Activated CD8-positive, alpha-beta memory T cell treated with anti-CD3 and anti-CD28 coated beads for 1 hour (primary cell): ENCODE measurements at places on chromosomes 1 and 21.
A peak's percentile ranks its signal among the peaks of the same experiment; 100 is the strongest.

DNA sequence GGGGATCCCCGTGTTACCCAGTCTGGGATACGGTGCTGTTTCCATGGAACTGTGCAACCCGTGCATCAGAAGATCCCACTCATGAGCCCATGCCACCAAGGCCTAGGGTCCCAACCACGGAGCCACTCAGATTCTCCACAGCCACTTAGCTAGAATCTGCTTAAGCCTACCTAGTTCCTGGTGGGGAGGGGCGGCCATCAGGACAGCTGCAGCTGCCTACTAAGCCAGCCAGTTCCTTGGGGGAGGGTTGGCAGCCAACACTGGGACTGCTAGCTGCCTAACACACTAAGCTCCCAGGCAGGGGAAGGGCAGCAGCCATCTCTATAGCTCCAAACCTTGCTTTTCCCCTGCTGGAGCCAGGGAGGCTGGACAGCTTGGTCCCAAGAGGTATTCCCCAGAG lies 549.2 kb upstream of the BRINP3 start:
- no peak for DNase-seq

GRCh38 chr1:18954270-18955071 lies 2.0 kb downstream of the IFFO2 start:
- no peak for DNase-seq

GRCh38 chr1:214491468-214492146 lies 59.8 kb downstream of the PTPN14 start:
- no peak for DNase-seq

DNA sequence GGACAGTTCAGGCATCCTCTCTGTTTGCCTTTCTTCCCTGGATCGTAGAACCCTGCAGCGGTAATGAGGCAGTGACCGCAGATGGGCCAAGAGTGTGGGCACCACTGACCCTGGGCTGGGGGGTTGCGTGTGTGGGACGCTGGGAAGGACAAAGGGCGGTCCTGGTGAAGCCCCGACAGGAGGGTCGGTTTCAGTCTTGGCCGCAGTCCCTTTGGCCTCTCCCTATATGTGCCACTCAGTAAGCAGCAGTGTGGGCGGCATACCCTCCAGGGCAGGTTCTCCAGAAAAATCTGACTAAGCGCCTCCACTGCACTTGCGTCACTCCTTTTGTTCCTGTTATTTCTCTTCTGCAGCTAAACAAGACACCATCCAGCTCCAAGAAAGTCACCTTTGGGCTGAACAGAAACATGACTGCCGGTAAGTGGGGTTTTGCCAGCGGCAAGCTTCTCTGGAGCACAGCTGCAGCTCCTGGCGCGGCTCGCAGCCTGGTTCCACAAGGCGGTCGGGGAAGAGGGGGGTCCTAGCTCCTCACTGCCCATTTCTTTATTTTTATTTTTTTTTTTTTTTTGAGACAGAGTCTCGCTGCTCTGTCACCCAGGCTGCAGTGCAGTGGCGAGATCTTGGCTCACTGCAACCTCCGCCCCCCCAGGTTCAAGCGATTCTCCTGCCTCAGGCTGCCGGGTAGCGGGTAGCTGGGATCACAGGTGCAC lies 27.7 kb upstream of the PDXK start:
- DNase-seq, result no peak

GRCh38 chr1:107018445-107018844 lies 38.0 kb upstream of the PRMT6 start:
- no peak for DNase-seq

DNA sequence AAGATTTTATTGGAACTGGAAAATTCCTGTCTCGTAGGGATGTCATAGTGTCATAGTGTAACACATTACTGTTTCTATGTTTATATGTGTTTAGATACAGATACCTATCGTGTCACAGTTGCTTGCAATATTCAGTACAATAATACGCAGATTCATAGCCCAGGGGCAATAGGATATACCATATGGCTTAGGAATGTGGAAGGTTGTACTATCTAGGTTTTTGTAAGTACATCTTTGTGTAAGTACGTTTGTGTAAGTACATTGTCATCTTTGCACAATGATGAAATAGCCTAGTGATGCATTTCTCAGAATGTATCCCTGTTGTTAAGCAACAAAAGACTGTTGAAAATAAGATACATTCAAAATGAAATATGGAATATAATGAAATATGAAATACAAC lies 68.9 kb downstream of the CAMTA1 start:
- no peak for DNase-seq

GRCh38 chr1:56375326-56375804 lies 204.0 kb downstream of the PLPP3 start:
- no peak for DNase-seq

GRCh38 chr1:25922971-25923552 lies 16.8 kb upstream of the STMN1 start:
- DNase-seq, result no peak

GRCh38 chr1:226653311-226653921 lies 85.7 kb downstream of the ITPKB start:
- peak; percentile 46 for DNase-seq

- DNase-seq, result no peak
These were observed 2.5 kb downstream of the CGN start for GRCh38 chr1:151513626-151514121.

- no peak for DNase-seq
These were observed 32.2 kb upstream of the UBE2U start for GRCh38 chr1:64171246-64171645.

DNA sequence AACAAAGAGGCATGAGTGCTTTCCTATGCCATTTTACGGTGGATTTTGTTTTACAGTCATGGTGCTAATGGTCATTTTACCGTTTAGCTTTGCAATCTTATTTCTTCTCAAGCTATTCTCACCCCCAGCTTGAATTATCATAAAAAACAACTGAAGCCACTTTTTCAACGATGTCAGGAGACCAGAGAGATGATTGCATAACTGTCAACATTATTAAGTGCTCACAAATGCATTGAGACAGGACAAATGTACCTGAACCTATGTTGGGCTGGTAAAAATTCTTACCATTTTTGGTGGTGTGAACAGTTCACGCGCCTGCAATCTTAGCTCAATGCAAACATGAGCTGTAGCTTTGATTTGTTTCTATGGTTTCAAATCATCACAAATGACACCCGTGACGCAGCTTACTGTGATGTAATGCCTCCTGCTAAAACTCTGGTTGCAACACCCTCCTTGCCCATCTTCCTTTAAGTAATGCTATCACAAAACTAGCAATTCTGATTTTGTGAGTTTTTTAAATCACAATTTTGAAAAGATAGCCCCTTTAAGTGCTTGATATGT lies 104.4 kb downstream of the UCHL5 start:
- no peak for DNase-seq

GRCh38 chr1:41021526-41022308 lies at the start of gene SLFNL1:
Gene SLFNL1, minus strand, starts transcription at chr1:41021725. Its CDS starts 1,065 bp downstream, at chr1:41020660.
- DNase-seq, result no peak

GRCh38 chr1:226486161-226486560 lies 62.4 kb upstream of the STUM start:
- no peak for DNase-seq

DNA sequence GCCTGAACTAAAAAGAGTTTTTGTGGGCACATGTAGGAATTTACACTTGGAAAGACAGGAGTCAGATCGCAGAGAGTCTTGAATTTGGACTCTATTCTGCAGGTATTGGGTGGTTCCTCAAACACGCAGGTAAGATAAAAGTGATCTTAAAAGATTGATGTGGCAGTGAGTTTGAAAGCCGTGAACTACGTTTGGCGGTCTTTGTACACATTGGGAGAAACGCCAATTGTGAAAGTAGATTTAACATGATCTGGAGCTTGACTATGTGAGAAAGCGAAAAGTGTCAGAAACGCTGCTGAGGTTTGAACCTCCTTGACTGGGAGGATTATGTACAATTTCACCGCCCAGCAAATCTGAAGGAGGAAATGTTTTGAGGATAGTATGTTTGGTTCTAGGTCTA lies 1.5 kb upstream of the PPP2R5A start:
- DNase-seq, result no peak

- DNase-seq, result no peak
These were observed 108.2 kb downstream of the NAV1 start for GRCh38 chr1:201647094-201647493.

- no peak for DNase-seq
These were observed 32.4 kb downstream of the KCNN3 start for GRCh38 chr1:154837672-154838171.

GRCh38 chr1:168371477-168371876 lies 90.8 kb downstream of the TBX19 start:
- DNase-seq, result no peak

DNA sequence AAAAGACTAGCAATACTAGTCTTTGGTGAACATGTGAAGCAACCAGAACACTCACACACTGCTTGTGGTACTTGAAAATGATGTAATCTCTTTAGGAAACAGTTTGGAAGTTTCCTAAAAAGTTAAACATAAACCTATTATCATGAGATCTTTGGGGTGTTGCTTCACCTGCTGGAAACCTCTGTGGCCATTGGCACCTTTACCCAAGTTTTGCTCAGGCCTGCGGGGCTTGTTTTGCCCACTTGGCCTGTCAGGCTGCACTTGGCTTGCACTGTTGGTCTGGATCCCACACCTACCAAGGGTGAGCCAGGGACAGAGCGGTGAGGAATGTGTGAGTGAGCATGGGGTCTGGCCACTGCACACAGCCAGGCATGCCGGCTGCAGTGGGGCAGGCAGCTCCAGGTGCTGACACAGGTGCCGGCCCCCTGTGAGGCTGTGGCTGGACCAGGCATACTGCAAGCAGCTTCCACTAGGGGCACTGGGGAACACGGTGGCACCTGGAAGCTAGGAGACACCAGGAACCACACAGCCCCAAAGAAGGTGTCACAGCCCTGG lies 14.4 kb upstream of the FNBP1L start:
- DNase-seq, result no peak
